ENCODE measurements at places on chromosomes 4 and X. TPM values are rescaled to one million over a fixed set of nuclear protein-coding genes. Genes with fewer than 3 reads are reported as not detected.

DNA sequence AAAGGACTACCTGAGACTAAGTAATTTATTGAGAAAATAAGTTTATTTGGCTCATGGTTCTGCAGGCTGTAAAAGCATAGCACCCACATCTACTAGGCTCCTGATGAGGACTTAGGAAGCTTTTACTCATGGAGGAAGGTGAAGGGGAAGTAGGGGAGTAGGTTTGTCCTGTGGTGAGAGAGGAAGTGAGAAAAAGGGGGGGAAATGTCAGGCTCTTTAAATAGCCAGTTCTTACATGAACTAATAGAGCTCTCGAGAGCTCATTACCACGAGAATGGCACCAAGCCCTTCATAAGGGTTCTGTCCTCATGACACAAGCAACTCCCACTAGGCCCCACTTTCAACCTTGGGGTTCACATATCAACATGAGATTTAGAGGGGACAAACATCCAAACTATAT, 125.5 kb upstream of the NRK start:
- DNase-seq: no peak

DNA sequence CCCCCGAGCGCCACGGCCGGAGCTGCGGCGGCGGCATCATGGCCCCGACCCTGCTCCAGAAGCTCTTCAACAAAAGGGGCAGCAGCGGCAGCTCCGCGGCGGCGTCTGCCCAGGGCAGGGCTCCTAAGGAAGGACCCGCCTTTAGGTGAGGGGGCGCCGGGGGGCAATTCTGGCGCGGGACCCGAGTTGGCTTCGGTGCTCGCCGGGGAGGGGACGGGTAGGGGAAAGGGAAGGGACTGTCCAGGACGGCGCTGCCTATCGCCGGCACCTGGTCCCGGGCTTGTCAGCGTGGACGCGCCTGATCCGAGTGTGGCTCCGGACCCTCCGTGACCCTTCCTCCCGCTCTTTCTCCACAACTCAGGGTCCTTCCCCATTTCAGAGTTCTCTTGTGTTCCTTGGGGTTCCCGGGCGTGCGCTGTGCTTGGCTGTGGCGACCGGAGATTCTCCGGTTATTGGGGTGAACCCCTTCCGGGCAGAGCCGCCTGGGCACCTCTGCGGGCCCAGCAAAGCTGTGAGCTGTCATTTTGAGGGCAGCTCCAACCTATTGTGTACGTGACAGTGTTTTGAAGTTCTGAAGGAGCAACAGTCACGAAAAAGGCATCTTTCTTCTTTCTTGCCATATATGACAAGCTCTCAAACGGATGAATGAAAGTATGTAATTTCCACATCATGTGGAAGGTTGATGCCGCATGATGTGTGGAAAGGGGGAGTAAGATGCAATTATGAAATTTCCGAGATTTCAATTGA, 522 bp downstream of the FNIP2 start:
- peak; percentile 44 for DNase-seq

- DNase-seq: peak; percentile 36
Observed at GRCh38 chrX:136497556-136498052, at the start of gene HTATSF1. HTATSF1 (plus strand) TSS chrX:136497592; CDS start chrX:136497685, 93 bp downstream.

DNA sequence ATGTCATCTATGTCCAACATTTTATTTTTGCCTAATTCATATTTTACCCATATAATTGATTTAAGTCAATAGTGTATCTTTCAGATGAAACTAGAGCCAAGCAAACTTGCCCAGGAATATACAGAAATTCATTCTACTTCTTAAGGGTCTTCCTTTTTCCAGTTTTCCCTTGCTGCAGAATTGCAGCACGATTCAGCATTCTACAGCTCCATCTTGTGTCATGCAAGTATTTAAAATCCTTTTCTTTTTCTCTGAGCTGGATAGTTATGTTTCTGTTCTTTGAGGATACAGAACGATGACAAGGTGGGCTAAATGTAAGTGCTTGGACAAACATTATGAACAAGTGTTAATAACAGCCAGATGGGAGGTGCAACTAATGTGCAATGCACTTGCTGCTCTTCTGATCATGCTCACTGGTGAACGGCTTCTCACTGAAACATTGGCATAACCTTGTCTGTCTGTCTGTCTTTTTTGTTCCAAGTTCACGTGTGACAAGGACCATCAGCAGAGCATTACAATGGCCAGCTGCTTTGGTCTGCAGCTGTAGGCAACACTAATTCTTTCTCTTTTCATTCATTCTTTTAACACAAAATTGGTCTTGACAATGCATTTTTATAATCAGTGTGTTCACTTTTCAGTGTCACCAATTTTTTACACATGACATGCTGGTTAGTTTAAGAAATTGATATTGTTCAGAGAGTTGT, 1821.7 kb downstream of the ARAP2 start:
- DNase-seq: no peak

- DNase-seq: no peak
Observed at GRCh38 chrX:13028871-13029636, 15.4 kb downstream of the FAM9C start.

DNA sequence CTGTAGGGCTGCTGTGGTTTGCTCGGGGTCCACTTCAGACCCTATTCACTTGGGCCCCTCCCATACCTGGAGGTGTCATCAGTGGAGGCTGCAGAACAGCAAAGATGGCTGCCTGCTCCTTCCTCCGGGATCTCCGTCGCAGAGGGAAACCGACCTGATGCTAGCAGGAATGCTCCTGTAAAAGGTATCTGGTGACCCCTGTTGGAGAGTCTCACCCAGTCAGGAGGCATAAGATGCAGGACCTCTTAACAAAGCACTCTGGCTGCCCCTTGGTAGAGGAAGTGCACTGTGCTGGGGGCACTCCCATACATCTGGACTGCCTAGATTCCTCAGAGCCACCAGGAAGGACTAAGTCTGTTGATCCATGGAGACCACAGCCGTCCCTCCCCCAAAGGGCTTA, 296.9 kb downstream of the GRID2 start:
- DNase-seq: no peak

DNA sequence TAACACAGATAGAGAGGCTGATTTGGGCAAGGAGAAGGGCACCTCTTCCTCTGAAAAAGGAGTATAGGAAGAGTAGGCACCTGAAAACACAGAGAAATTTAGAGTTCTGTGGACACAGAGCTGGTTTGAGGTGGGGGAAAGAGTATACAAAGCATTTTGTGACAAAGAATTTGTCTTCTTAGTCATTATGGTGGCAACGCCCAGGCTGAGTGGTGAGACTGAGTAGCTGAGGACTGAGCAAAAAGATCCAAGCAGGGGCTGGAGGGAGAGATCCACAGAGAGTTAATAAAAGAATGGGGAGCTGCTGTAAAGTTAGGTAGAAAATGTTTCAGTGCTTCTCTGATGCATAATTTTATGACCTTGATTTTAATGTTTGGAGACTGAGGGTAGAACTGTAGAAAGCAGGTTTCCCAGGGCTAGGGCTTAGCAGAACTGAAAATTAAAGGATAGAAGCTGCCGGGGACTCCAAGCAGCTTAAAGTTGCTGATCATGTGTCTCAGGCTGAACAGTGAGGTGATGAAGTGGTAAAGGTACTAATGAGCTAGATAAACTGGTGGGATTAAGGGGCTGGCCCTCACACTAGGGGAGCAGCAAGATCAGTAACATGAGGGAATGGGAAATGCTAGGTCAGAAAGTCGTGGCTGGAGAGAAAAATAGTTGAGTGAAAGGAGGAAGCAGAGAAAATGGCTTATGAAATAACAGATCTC, 118.9 kb downstream of the CEP44 start:
- DNase-seq: no peak

- DNase-seq: no peak
Observed at GRCh38 chr4:4574052-4574451, 32.2 kb upstream of the STX18 start.

DNA sequence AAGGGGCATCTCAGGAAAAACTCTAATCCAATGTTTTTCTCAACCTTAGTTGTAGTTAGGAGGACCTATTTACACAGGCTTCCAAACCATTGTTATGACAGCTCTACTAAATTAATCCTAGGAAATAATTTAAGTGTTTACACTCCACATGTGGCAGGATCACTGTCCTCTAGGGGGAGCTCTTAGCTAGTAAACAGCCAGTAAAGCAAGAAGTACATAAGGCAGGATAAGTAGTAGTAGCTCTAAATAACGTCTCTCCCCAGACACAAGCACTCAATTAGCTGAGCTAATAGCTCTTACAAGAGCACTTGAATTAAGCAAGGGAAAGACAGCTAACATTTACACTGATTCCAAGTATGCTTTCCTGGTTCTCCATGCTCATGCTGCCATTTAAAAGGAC, 37.3 kb downstream of the NUDT11 start:
- no peak for DNase-seq

DNA sequence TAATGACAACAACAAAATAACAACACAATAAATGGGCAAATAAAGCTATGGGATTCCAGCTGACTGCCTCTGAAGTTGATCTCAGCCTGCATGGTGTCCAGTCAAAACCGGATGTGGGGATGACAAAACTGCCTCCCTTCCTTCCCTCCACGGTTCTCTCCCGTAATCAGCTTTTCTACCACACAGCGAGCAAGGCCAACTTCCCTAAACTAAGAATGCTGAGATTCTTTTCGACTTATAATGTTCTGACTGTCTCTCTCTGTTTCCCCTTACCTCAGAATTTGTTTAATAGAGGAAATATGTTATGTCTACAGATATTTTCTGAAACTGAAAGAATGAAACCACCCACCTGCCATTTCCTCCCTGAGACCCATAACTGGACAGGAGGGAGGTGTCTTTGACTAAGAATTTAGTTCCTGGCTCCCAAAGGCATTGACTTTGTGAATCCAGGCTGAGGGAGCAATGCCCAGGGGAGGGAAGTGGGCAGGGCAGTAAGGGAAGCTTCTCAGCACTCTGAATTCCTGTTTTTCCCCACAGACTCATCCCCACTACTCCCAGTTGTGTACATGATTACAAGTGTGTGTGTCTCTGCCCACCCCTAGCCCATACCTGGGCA, 1.0 kb upstream of the TLR1 start:
- DNase-seq: no peak

DNA sequence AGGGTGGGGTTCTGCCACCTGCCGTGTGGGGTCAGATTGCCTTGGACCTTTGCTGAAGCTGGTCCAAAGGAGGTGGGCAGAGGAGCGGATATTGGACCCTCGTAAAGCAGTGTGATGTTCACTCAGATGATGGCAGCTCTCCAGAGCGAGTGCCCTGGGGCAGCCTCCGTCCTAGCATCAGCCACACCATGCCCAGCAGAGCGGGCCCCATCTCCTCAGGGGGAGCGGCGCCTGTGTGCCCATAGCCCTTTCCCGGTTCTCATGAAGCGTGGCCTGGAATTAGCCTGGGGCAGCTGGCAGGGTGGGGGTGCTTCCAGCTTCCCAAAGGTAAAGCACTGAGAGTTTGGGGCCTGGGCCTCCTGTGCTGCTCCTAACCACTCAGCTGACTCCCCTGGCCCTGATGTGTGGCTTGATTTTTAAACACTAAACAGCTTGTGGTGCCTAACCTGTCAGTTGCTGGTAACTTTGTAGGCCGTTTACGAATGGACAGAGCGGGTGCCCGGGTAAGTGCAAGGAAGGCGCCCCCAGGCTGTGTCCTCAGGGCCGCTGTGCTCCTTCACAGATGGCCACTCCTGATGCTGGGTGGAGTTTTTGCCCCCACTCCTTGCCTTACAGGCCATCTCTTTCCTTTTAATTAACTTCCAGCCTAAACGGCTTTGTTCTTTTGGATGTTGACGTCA, 36.0 kb downstream of the NOP14 start:
- no peak for DNase-seq

DNA sequence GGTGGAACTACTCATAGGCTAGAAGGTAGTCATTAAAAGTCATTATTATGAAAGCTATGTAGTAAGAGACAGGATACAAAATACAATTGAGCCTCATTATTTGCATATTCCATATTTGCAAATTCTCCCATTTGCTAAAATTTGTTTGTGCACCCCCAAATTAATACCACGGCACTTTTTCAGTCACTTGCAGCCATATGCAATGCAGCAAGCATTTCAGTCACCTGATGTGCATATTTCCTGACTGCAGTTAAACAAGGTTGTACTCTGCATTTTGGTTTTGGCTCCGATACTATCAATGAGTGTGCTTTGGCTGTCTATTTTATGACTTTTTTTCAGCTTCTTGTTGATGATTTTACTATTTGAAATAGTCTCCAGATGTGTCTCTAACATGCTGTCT, 62.9 kb downstream of the ZNF330 start:
- DNase-seq: no peak

DNA sequence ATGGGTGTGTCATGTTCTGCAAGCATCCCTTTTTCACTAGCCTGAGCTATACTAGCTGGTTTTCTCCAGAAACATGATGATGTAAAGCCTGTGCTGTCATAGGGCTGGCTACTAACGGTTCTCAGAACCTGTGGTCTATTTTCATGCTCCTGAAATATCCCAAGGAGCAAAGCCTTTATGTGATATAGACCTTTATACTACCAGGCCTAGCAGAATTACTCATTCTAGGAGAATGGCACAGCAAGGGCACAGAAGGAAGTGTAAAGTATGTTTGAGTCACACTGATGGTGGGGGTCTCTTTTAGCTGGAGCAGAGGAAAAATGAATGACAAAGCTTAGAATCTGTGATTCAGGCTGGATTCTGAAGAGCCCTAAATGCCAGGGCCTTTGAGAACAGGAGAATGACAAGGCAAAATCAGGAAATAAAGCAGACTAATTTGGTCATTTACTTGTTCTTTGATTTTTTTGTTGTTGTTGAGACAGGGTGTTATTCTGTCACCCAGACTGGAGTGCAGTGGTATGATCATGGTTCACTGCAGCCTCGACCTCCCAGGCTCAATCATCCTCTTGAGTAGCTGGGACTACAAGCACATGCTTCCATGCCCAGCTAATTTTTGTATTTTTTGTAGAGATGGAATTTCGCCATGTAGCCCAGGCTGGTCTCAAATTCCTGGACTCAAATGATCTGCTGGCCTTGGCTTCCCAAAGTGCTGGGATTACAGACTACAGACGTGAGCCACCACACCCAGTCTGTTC, 11.8 kb downstream of the TCEAL1 start:
- DNase-seq: no peak

DNA sequence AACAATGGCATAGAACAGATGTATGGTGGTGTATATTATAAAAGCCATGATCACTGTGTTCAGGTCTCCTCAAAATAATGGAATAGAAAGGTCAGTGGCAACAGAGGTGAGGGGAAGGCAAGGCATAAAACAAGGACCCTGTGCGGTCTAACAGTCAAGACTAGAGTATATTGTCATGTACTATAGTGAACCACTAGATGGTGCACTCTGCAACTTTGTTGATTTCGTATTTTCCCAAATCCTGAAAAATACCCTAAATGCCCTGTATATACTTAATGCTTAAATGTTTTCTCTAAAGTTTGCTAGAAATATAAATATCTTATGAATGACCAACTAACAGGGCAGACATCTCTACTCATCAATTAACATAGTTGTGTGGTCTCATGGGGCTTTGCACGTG, 453.0 kb downstream of the PCDH11X start:
- no peak for DNase-seq

The NXF2 gene
- polyA plus RNA-seq: not detected

The CLCN4 gene
- polyA plus RNA-seq: 6.4 TPM

The ERCC6L gene
- polyA plus RNA-seq: 4.2 TPM

The AWAT2 gene
- polyA plus RNA-seq: not detected

The FAM114A1 gene
- 60.5 TPM for polyA plus RNA-seq

The SYTL5 gene
- 7.7 TPM for polyA plus RNA-seq

The EFHC2 gene
- polyA plus RNA-seq: 5.0 TPM

The HEPH gene
- polyA plus RNA-seq: 57.0 TPM

The COL25A1 gene
- 1.7 TPM for polyA plus RNA-seq

The WDR17 gene
- 7.8 TPM for polyA plus RNA-seq

The KLB gene
- polyA plus RNA-seq: 0.25 TPM

Measured in left lung (tissue), 14 donors.